B cell (primary cell): ENCODE measurements at places on chromosomes 4 and X. TPM values are rescaled to one million over a fixed set of nuclear protein-coding genes. Genes with fewer than 3 reads are reported as not detected.
A peak's percentile ranks its signal among the peaks of the same experiment; 100 is the strongest.

DNA sequence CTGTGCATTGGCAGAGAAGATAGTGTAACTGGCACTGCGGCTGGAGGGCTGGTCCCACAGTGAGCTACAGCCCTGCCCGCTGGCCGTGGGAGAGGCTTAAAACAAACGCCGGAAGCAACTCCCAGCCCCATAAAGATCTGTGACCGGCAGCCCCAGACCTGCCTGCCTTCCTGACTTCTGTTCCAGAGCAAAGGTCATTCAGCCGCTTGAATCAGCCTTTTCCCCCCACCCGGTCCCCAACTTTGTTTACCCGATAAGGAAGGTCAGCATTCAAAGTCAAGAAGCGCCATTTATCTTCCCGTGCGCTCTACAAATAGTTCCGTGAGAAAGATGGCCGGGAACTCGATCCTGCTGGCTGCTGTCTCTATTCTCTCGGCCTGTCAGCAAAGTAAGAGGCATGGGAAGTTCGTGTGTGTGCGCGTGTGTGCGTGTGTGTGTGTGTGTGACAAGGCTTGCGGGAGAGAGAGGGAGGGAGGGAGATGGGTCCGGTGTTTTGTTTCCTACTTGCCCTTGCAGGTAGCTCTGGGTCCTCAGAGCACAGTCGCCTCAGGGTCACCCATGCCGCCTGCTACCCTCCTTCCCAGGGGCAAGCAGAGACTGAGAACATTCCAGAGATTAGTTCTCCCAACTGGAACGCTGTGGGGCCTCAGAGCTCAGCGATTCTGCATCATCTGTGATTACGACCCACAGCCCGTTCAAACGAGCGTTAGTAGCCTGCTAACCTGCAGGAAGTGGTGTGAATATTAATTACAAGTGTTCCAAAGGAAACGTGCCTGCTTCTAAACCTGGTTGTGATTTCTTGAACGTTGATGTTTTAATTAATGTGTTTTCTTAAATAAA lies at the start of gene MGST2:
TSS of gene MGST2 (plus strand) at position 130 of the 840 bp plus-strand sequence. CDS start at position 331, 201 bp downstream.
- DNase-seq = peak; percentile 48

- no peak for DNase-seq
Measured at GRCh38 chr4:144208074-144208473, 67.6 kb upstream of the GYPA start.

DNA sequence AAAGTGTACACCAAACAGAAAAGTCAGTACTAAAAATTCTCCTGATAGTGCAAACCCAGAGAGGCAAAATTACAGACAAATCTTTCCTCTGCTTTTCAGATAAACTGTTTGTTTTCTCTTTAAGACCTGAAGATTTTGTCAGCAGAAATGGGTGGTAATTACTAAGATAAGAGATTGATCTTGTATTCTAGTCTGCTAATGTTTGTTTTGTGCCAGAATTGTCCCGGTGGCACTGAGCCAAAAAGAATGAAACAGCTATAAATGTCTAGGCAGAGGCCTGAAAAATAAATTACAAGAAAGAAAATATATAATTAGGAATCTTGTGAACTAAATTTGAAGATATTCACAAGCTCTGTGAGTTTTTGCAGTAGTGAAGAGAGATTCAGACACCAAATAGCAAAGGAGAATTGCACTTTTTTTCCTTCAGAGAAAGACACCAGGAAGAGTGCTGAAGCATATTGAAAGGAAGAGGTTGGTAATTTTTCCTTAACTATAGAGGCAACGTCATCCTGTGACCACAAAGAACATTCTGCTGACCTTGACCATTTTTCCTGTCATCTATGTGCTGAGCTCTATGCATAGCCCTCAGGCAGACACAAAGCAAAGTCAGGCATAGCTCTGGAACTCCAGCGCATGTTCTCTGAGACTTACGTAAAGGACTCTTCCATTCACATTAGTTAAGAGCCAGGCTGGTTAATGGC lies 314.5 kb upstream of the RASGEF1B start:
- no peak for DNase-seq

GRCh38 chrX:12007881-12008280 lies 130.4 kb upstream of the FRMPD4 start:
- DNase-seq = no peak

RAB40AL gene
- polyA plus RNA-seq = 0.45 and 0.48 TPM in 2 replicates

DNA sequence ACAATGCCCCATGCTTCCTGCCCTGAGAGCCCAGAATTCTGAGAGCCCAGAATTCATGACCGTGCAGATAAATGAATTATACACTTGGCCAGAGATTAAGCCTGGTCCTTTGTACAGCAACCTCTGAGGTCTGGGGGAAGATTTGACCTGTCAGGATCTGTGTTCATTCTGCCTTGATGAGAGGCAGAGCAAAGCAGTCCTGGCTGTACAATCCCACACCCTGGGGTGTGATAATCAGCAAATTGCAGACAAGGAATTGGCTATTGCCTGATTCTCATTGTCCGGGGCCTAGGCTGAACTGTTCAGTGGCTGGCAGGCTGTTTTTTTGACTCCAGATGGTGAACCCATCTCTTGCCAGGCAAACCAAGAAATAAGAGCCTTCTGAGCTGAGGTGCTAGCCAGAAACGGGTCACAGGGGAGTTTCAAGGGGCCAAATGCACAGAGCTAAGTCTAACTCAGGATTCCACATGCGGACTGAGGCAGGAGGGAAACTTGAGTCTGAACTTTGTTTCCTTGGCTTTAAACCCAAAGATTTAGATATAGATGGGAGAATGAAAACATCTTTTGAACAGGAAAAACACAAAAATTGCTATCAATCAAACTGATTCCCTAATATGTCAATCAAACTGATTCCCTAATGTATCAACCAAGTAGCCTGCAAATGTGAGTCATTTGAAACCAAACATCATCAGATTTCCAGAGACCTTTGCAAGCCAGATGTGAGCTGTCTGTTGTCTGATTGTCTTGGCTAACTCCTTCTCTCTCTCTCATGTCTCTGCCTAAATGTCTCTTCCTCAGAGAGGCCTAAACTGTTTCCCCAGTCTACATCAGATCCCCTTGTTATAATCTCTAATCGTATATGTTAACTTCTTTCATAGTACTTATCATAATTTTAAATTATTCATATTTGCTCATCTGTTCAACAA lies 159.3 kb downstream of the ATG4A start:
- DNase-seq = no peak

TMPRSS11D gene
- not detected in 2 replicates for polyA plus RNA-seq

GRCh38 chr4:154425514-154425913 lies 66.1 kb downstream of the DCHS2 start:
- DNase-seq = peak; percentile 46

GRCh38 chr4:41528512-41529205 lies 9.3 kb upstream of the LIMCH1 start:
- DNase-seq = no peak

NAP1L3 gene
- polyA plus RNA-seq = 0.06 and 0.10 TPM in 2 replicates

CT45A1 gene
- polyA plus RNA-seq = not detected in 2 replicates

GRCh38 chr4:147655639-147656038 lies 28.3 kb downstream of the PRMT9 start:
- no peak for DNase-seq

KDR gene
- not detected in 2 replicates for polyA plus RNA-seq

GLRA2 gene
- polyA plus RNA-seq = not detected in 2 replicates

DNA sequence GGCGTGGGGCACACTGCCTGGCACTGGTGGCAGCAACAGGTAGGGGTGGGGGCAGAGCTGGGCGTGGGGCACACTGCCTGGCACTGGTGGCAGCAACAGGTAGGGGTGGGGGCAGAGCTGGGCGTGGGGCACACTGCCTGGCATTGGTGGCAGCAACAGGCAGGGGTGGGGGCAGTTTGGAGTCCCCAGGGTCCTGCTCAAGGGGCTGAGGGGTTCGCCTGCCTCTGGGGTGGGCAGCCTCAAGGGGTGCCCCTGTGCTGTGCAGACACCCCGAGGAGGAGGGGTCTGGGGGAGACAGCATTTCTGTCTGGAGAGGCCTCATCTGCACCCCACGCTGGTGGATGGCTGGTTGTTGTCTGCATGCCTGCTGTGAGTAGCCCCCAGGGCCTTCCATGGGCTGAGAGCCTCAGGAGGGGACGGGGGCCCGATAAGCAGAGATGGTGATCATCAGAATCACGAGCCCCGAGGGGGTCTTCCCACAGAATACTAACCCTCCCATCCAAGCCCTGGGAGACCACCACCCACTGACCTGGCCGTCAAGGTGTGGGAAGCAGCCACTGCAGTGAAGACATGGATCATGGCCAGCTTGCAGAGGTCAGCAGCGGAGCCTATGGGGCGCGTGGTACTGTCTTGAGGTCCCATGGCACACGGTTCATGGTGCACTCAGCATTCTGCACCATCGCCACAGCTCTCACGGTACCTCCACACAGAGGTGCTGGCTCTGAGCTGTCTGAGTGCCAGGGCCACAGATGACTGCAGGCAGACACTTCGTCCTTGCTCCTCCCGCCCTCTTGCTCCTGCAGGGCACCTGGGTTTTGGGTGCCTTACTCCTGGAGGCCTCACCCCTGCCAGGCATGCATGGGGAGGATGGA lies 21.5 kb downstream of the NAT8L start:
- DNase-seq = no peak

TLR7 gene
- 3.1 and 6.1 TPM in 2 replicates for polyA plus RNA-seq

TRIM75 gene
- not detected in 2 replicates for polyA plus RNA-seq

RHOXF2 gene
- not detected in 2 replicates for polyA plus RNA-seq

DNA sequence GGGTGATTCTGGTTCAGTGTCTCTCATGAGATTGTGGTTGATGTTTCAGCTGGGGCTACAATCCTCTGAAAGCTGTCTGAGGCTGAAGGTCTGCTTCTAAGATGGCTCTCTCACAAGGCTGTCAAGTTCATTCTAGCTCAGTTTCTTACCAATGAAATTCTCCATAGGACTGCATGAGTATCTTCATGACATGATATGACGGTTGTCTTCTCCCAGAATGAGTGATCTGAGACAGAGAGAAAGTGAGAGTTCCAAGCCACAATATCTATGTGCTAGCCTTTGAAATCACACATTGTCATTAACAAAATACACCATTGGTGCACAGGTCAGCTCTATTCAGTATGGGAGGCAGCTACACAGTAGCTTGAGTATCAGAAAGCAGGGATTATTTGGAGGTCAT lies 27.3 kb downstream of the PITX2 start:
- DNase-seq = no peak

- DNase-seq = no peak
Measured at GRCh38 chr4:149306537-149306936, 509.1 kb downstream of the IQCM start.

CPZ gene
- polyA plus RNA-seq = not detected in 2 replicates

- DNase-seq = no peak
Measured at GRCh38 chrX:123322536-123322935, 138.5 kb downstream of the GRIA3 start.

DNA sequence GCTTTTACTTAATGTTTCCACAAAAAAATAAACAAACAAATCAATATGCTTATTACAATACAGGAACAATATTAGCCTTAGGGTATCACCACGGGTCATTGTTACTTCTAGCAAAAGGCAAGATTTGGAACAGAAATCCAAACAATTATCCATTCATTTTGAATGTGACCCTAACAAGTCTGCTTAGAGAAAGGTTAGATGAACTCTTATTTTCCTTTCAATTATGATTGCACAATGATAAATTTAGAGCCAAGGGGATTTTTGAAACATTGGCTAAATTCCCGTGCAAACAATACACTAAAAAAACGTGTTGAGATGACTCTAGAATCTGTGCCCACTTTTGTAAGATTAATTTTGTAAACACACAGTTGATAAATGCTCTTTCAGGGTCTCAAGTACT lies 474.7 kb downstream of the PCDH7 start:
- DNase-seq = no peak

GRCh38 chrX:19742826-19743225 lies 144.6 kb downstream of the SH3KBP1 start:
- no peak for DNase-seq
